ENCODE measurements at places on chromosomes 13 and 19.

DNA sequence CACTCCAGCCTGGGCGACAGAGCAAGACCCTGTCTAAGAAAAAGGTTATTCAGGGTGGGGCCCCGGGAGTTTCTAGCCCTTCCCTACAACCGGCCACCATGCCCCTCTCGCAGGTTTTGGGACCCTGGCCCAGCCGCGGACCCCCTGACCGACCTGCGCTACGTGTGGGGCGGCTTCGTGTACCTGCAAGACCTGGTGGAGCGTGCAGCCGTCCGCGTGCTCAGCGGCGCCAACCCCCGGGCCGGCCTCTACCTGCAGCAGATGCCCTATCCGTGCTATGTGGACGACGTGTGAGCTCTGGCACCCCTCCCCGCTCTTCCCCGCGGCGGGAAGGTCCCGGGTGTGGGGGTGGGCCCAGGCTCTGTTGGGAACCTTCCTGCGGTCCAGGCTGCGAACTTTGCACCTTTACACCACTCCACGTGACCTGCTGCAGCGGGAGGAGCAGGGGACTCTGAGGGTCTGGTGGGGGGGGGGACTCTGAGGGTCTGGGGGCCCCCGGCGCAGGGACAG lies 6.3 kb downstream of the ABCA7 start:
- no peak for DNase-seq

DNA sequence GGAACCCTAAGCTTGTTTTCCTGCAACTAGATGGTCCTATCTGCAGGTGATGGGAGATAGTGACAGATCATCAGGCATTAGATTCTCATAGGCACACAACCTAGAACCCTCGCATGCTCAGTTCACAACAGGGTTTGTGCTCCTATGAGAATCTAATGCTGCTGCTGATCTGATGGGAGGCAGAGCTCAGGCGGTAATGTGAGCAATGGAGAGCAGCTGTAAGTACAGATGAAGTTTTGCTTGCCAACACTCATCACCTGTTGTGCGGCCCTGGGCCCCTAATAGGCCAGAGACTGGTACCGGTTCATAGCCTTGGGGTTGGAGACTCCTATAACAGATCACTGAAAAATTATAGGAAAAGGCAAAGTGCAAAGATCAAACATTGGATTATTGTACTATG lies 267.2 kb downstream of the PCDH9 start:
- no peak for DNase-seq

- DNase-seq = peak; percentile 83
These were observed at the start of gene ZNF43 for GRCh38 chr19:21835810-21836444. ZNF43 (minus strand) TSS chr19:21836182; CDS start chr19:21836038, 144 bp downstream.

GRCh38 chr19:1410136-1410786 lies 2.9 kb downstream of the DAZAP1 start:
- no peak for DNase-seq

DNA sequence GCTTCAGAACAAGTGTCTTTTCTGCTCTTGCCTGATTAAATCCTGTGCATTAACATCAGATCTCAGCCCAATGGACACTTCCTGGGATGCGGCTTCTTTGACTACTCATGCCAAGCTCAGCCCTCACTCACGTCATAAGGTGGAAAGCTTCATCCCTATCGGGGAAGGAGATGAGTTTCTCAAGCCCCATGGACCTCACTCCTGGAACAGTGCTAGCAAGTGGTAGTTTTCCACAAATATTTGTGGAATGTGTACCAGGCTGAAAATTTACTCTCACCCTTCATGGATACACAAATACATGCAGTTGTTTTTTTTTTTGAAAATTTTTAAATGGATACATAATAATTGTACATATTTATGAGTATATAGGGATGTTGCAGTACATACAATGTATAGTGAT lies 34.6 kb upstream of the FARP1 start:
- no peak for DNase-seq

- DNase-seq = no peak
These were observed 175.1 kb downstream of the ITGBL1 start for GRCh38 chr13:101627556-101627943.

GRCh38 chr19:46660551-46661019 lies 397 bp downstream of the DACT3 start:
- no peak for DNase-seq

DNA sequence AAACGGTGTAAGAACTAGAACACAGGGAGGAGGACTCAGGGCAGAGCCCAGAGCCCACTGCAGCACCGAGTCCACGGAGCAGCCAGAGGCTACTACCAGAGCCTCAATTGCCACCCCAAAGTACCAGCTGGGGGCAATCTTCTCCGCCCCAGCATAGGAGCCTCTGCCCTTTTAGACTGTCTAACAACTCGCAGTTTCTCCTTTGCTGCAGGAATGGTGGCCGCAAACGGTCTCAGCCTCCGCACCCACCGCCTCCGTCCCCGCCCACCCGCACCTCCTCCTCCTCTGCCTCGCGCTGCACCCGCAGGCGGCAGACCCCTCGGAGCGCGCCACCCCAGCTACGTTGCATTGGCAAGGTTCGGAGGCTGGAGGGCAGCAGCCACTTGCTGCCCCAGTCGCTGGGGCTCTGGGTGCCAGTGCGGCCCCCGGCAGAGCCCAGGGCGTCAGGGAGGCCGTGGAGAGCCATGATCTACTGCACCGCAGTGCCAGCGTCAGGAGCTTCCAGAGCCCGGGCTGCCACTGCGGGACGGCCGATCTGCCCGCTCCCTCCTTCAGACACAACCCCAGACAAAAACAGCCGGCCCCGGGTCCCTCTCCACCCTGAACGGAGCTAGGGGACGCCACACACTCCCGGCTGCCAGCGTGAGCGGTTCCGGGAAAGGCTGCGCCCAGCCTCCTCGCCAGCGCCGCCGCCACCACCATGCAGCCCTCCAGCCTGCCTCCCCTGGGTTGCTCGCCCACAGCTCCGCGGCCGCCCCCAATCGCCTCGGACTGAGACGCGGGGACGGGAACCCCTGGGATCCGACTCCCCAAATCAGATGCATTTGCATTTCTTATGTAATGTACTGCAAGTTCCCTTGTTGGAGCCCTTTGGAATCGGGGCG lies 1.8 kb downstream of the FGF14 start:
- DNase-seq = no peak

GRCh38 chr13:100608906-100609305 lies 20.3 kb upstream of the GGACT start:
- no peak for DNase-seq

GRCh38 chr13:80329250-80329649 lies 11.7 kb downstream of the SPRY2 start:
- DNase-seq = no peak

GRCh38 chr19:8592231-8593009 lies 15.2 kb upstream of the MYO1F start:
- peak; percentile 95 for DNase-seq

DNA sequence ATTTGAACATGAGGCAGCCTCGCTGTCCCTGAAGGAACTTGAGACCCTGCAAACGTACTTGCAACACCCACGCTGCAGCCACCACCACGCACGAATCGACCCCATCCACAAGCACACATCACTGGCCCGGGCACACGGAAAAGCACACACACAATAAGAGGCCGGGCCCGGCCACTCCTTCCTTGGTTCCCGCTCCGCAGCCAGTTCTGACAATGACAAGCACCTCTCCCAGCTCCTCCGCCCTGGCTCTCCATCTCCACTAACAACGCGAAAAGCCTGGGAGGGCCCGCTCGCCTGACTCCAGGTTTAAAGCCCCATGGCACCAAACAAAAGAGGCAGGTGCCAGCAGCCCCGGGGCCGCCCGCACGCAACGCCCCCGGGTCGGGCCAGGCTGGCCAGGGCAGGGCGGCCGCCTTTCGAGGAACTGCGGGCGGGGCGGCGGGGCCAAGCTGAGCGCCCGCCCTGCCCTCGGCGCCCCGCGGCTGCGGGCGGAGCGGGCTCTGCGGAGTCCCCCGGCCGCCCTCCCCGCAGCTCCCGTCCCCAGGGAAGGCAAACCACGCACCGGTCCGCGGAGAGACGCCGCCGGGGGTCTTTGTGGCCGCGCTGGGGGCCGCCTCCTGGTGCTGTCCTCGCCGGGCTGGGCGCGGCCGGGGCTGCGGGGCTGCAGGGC lies 495 bp downstream of the DCLK1 start:
- no peak for DNase-seq

DNA sequence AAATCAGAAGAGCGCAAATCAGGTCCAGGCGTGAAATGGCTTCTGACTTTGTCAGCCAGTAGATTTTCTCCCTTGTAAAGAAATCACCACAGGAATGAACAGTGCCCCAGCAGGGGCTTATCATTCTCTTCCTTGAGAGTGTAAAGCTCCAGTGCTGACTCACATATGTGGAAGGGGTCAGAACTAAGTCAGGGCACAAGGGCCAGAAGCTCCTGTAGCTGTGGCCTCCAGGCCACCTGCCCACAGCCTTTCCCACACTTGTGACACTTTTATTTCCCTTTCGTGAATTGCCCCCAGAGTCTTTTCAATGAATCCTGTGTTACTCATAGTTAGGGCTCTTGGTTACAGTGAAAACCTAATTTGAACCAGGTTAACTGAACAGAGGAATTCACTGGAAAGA lies 99.6 kb downstream of the SUCLA2 start:
- no peak for DNase-seq

- no peak for DNase-seq
These were observed 8.8 kb downstream of the SPPL2B start for GRCh38 chr19:2337329-2337707.

DNA sequence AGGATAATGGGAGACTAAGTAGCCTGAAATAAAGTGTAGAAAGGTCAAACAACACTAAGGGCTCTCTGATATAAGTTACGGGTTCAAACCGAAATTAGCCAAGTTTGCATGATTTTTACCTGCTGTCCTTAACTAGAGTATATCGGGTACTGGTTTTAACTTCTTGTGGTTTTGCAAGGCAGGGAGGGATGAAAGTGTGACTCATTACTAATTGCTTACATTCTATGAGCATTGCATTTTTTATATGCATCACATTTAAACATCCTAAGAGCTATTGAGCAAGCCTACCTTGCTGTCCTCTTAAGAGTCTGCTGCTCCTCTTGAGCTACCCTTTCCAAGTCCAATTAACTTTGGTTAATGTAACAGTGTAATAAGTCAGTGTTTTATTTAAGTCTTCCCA lies 415.4 kb downstream of the SLITRK5 start:
- DNase-seq = no peak

GRCh38 chr13:100917011-100917410 lies 242.4 kb upstream of the TMTC4 start:
- DNase-seq = no peak

- DNase-seq = no peak
These were observed 12.9 kb downstream of the SPC24 start for GRCh38 chr19:11142528-11143171.

DNA sequence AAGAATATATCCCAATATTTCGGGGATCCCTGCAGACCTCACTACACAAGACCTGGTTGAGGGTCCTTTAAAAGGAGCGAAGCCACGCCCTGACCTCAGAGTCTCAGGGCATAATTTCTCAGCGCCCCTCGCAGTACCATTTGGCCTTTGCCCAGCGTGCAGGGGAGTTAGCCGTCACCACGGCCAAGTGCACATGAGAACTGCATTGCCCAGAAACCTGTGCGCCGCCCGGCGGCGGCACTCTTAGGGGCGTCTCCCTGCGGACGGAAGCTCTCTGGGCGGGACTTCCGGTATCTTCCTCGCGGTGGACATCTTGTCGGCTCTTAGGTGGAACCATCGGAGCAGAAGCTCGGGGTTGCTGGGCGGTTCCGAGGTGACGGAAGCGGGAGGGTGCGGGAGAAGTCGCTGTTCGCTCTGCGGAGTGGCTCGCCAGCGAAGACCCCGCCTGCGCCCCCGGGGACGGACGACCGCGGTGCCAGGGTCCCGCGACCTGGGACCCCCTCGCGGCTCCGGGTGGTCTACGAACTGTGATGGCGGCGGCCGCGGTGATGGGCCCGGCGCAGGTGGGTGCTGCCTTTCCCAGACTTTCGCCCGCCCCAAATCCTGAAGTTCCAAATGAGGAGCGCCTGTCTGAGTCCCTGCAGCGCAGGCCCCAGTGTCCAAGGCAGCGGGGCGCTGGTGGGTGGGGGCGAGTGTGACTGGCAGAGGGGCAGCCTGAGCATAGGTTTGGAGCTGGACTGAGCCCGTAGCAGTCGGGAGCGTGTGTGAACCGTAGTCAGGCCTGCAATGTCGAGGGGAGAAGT lies at the start of gene ZNF134:
Gene ZNF134 (plus strand): TSS at position 302 of the 803 bp plus-strand sequence. CDS start 5,227 bp downstream, outside the sequence.
- peak; percentile 82 for DNase-seq

DNA sequence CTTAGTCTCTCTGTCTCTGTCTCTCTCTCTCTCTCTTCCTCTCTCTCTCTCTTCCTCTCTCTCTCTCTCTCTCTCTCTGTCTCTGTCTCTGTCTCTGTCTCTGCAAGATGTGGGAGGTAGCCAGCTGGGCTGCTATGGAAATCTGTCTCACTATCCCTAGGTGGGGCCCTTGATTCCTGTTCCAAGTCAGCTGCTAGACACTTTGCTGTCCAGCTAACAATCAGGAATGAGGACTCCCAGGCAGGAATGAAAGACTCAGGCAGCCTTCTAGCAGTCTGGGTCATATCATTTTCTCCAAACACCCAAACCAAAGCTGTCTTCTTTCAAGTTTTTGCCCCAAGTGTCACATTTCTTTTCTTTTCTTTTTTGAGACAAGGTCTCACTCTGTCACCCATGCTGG lies 23.2 kb downstream of the CATSPERD start:
- no peak for DNase-seq

- no peak for DNase-seq
These were observed 7.3 kb downstream of the SHKBP1 start for GRCh38 chr19:40584007-40584406.

DNA sequence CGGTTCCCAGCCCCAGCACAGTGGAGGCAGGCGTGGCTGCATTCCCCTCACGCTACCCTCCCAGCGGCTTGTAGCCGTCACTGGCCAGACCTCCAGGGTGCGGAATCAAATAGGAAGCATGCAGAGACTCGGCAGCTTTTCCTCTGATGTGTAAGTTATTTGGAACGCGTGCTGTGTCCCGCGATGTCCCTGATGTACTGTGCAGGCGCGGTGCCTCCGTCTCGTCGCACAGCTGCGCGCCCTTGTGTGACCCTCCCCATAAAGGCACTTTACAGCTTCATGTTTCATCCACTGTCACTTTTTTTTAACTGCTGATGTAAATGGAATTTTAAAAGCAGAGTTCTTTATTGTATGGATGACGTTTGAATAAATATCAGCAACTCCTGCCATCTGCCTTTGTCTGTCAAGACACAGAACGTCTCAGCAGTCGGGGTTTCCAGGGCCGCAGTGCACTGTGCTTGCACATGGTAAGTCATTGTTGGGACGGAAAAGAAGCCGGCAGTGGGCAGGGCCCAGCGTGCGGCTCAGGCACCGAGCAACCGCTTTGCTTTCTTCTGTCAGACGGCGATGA lies 7.3 kb upstream of the F7 start:
- DNase-seq = no peak

GRCh38 chr19:16078759-16079707 lies 2.7 kb downstream of the TPM4 start:
- DNase-seq = no peak

- no peak for DNase-seq
These were observed 278.9 kb upstream of the ARGLU1 start for GRCh38 chr13:106846571-106847448.

DNA sequence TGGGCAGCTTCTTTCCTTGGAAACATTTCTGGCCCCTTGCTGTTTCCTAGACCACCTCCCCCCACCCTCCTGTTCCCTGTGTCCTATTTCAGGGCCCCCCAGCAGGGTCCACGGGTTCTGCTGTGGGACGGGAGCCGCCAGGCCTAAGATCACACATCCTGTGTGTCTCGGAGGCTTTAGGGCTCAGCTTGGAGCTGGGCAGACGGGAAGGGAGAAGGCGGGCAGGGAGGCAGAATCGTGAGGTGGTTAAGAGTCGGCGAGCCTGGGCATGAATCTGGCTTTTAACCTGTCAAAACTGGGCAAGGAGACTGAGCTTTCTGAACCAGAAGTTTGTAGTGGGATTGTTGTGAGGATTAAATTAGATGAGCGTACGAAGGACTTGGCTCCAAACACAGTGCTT lies 4.8 kb downstream of the KCNC3 start:
- no peak for DNase-seq

- no peak for DNase-seq
These were observed 22.1 kb downstream of the ZNF787 start for GRCh38 chr19:56098731-56099568.

Measured in activated CD8-positive, alpha-beta memory T cell treated with anti-CD3 and anti-CD28 coated beads for 1 hour (primary cell).